ENCODE measurements at places on chromosomes 3 and 15.

GRCh38 chr3:45023675-45024074 is 2.4 kb upstream of the CLEC3B start:
- no peak for DNase-seq

GRCh38 chr3:29853841-29854397 is 573.0 kb downstream of the RBMS3 start:
- no peak for DNase-seq

GRCh38 chr3:112136959-112137693 is 4.1 kb upstream of the GCSAM start:
- DNase-seq: peak; percentile 85

- peak; percentile 11 for DNase-seq
Observed at GRCh38 chr3:42486814-42487565, 15.5 kb upstream of the VIPR1 start.

GRCh38 chr3:27677565-27677964 is 44.6 kb downstream of the EOMES start:
- DNase-seq: no peak

DNA sequence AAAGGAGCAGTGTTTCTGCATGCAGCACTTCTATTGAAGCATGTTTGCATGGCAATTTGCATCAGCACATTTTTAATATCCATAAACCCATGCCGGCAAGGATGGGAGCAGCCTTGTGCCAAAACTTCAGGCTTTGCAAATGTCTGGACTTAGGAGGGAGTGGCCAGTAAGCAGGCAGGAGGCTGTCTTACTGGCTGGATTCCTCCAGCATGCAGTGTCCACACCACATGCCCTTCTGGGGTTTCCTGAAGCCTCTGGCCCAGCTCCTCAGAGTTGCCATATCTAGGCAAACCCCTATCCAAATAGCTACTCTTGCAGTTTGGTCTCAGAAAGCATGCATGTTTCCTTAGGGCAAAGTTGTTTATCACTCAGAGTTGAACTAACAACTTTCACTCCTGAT is 139.1 kb upstream of the MRPS22 start:
- DNase-seq: no peak

DNA sequence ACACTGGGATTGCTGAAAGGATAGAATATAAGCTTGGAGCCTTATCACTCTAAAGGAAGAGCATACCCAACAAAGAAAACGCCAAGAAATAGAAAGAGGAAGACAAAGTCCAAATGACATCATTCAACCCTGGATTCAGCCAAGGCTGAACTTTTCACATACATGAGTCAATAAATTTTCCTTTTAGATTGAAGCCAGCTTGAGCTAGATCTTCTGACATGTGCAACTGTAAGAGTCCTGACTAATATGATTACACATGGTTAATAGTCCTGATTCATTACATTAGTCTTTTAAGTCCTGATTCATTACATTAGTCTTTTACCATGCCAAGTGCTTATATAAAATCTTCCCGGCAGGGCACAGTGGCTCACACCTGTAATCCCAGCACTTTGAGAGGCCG is 13.6 kb upstream of the DENND6A start:
- no peak for DNase-seq

- no peak for DNase-seq
Observed at GRCh38 chr3:135242285-135242684, 447.2 kb downstream of the EPHB1 start.

GRCh38 chr3:119690043-119690656 is 12.7 kb upstream of the CFAP91 start:
- DNase-seq: peak; percentile 37

DNA sequence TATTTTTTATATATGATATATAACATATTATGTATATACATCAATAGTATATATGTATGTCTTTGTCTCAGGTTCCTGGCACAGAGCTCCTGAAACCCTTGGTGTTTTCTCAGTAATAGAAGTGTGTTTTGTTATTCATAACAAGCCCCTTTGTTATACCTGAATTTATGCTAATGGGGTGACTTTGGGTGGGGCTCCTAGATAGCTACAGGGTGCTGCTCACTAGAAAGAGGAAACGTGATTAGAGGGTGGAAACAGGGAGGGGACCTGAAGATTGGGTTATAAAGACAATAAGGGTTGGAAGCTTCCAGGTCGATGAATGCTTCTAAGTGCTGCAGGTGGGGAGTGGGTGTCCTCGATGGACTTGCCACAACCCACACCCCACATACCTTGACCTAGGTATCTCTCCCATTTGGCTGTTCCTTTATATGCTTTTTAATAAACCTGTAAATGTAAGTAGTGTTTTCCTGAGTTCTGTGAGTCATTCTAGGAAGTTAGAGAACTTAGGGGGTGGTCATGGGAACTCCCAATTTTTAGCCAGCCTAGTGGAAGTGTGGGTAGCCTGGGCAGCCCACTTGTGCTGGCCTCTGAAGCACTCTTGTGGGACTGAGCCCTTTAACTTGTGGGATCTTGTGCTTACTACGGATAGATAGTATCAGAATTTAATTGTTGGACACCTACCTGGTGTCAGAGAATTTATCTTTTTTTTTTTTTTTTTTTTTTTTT is 36.9 kb upstream of the C15orf39 start:
- DNase-seq: no peak

- no peak for DNase-seq
Observed at GRCh38 chr3:193982258-193982659, 153.7 kb upstream of the HES1 start.

DNA sequence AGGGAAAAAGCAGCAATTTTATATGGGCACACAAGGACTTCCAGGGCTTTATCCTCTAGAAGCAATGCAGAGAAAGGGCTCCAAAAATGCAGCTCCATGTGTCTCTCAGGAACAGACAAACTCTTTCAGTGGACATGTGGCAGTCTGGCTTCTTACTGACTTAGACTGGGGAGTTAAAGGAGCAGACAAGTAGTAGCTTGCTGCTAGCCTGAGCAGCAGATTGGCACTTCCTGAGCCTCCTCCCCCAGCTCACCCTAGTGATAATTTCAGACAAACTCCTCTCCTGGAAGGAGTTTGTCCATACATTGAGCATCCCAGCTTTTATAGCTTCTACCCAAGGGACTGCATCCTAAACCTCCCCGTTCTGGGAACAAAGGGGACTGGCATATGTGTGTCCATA is 101.7 kb upstream of the MANF start:
- DNase-seq: no peak
